ENCODE measurements at places on chromosomes 12 and 14.

GRCh38 chr12:43237238-43237879 is 314.6 kb downstream of the ADAMTS20 start:
- no peak for DNase-seq

DNA sequence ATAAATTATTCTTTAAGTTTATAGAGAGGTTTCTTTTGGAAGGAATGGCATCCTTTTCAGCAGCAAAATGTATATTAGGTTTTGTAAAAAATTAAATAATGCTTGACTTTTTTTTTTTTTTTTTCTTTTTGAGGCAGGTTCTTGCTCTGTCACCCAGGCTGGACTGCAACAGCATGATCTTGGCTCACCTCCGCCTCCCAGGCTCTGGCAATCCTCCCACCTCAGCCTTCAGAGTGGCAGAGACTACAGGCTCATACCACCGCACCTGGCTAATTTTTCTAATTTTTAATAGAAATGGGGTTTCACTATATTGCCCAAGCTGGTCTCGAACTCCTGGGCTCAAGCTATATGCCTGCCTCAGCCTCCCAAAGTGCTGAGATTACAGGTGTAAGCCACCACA is 89.0 kb downstream of the FLRT2 start:
- DNase-seq, result no peak

GRCh38 chr12:6963791-6964413 is 6.6 kb downstream of the PHB2 start:
- no peak for DNase-seq

DNA sequence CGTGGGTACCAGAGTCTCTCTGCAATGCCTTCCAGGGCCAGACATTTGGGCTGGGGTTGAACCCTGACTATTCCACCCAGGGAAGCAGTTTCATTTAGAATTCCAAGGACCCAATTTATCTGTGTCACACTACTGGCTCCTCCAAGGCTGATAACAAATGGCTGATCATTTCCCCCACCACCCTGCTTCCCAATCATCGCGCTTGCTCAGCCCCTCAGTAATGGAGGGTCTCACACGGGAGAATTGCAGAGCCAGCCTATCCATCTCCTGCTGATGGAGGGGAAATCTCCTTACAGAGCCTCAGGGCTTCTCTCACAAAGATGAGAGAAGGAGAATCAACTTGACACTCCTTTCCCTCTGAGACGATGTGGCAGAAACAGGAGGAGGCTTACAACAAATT is 78.4 kb upstream of the WSCD2 start:
- no peak for DNase-seq

DNA sequence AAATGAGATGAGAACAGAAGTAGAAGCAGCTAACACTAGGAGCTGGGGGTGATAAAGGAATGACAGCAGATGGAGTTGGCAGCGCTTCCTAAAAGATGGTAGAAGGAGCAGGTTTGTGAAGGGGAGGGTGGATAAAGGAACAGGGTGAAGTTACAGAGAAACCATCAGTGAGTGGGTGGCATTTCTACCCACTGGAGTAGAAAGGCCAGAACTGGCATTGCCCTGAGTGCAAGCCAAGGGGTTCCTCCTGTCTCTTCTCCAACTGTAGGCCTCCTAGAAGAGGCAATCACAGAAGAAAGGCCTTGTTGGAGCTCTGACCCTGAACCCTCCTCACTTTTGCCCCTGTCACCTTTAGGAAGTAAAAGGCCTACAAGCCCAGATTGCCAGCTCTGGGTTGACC is 2.2 kb downstream of the KRT18 start:
- DNase-seq, result no peak

DNA sequence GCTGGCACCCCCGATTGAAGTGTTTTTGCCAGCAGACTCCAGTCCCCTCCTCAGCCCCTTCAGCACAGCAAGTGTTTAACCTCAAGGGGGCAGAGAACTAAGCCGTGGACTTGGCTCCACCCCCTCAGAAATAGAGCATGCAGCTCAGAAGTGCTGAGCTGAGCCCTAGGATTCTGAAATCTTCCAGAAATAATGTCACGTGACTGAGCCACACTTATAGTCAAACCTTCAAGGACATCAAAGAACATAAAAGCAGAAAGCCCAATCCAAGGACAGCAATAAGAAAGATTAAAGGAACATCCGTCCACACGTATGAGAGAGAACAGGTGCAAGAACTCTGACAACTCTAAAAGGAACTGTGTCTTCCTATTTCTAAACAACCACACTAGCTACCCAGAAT is 317.7 kb upstream of the LRFN5 start:
- no peak for DNase-seq

DNA sequence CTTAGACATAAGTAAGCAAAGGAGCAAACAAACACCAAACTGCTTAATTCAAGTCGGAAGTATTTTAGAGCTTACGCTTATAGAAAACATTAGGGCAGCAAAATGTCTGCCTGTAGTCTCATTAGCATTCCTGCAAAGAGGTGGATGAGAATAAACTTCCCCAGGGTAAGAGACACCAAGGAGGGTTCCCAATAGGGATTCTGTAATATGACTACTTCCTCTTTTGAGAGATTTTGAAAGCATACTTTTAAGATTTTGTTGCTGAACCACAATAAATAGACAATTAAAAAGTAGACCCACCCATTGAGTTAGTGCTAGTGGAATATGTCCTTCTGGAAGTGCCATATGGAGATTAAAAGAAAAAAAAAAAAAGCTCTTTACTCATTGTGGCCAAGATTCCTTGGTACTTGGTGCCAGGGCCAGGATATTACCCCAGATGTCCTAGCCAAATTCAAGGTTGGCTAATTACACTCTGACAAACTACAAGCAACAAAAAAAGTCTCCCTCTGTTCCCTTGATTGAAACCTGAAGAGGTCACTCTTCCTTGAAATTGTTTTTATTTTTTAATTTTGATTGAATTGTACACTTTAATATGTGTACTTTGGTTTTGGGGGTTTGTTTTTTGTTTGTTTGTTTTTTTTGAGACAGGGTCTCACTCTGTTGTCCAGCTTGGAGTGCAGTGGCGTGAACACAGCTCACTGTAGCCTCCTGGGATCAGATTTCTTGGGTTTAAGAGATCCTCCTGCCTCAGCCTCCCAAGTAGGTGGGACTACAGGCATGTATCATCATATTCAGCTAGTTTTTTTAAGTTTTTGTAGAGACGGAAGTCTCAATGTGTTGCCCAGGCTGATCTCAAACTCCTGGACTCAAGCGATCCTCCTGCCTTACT is 8.7 kb downstream of the CLIP1 start:
- no peak for DNase-seq

DNA sequence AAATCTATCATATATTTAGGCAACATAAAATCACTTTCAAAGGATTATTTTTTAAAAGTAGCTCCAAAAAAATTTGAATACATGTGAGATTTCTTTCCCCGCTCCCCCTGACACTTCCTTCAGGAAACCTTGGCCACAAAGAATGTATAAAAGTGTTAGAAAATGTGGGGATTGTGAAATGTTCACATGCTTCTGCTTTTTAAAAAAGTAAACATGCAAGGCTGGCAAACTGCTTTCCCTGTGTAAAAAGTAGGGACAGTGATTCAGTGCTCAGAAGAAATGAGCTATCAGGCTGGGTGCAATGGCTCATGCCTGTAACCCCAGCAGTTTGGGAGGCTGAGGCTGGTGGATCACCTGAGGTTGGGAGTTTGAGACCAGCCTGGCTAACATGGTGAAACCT is 26.6 kb downstream of the MBIP start:
- no peak for DNase-seq

DNA sequence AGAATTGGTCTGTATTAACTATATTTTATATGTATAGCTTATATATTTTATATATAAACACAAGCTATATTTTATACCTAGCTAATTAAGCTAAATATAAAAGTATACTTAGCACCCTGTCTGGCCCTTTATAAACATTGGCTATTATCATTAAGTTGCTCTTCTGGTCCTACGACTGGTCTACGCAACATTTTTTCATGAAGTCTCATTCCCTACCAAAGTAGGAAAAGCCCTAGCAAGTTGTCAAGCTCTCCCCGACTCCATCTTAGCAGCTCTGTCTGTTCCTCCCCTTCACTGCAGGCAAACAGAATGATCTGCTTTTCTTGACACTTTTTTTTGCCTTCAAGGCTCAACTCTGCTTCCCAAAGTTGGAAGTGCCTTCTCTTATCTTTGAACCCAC is 36.7 kb upstream of the ELK3 start:
- DNase-seq, result no peak

GRCh38 chr12:29547151-29547632 is 49.7 kb upstream of the OVCH1 start:
- DNase-seq, result no peak

- DNase-seq, result no peak
These were observed 1.4 kb downstream of the SYT10 start for GRCh38 chr12:33438025-33438772.

- DNase-seq, result no peak
These were observed 105.1 kb downstream of the AKAP6 start for GRCh38 chr14:32434180-32434579.

DNA sequence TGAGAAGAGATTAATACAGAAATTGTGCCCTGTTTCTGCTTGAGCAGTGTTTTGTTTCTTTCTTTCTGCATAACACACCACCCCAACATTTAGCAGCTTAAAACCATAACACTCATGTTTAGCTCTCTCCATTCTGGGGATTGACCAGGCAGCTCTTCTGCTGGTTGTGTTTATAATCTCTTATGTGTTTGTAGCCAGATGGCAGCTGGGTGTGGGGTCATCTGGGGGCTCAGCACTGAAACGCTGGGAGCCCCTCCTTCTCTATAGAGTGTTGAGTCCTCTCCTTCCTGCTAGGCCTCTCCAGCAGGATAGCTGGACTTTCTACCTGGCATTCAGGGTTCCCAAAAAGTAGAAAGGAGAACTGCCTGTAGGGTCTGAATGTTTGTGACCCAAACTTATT is 270.6 kb downstream of the TTC8 start:
- no peak for DNase-seq

DNA sequence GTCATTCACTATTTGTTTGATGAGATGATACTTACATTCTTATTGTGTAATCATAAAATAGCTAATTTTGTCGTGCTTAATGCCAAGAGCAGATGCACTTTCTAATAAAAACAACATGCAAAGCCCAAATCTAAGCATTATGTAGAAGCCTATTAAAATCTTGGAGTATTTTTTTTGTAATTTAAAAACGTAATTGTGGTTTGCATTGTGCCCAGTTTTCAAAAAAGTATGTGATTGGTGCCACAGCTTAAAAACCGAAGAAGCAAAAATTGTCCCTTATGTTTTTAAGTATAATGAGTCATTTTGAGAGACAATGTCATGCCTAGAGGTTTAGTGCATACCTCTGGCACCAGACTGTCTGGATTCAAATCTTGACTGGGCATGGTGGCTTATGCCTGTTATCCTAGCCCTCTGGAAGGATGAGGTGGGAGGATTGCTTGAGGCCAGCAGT is 464.8 kb upstream of the RGS6 start:
- DNase-seq, result no peak

DNA sequence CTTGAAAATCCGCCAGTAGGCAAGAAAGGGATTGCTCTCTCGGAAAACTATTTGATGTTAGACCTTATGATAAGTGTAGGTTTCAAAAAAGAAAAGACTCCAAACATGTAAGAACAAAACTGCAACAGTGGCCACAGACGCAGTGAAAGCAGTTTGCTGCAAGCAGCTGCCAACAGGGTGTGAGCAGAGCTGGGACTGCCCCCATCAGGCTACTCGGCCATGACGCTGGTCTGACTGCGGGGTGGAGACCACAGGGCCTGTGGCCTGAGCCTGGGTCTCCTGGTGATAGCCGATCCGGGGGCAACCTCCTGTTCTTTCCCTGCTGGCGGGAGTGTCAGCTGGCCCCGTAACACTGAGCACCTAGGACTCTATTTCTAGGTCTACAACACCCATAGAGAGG is 63.2 kb downstream of the AMN start:
- no peak for DNase-seq

DNA sequence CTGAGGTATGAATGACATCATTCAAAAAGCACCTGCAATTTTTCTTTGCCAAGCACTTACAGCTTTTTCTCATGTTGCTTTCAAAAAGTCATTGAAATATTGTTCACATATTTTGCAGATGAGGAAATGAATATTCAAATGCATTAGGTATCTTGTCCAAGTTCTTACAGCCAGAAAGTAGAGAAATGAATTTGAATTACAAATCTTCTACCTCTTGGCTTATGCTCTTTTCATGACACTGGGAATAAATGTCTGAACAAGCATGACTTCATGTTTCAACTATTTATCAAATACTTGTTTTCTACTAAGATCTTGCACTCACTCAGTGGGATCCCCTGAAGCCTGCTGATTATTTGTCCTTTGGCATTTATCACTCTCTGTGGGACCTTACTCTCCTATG is 267.2 kb upstream of the BTG1 start:
- DNase-seq, result no peak

DNA sequence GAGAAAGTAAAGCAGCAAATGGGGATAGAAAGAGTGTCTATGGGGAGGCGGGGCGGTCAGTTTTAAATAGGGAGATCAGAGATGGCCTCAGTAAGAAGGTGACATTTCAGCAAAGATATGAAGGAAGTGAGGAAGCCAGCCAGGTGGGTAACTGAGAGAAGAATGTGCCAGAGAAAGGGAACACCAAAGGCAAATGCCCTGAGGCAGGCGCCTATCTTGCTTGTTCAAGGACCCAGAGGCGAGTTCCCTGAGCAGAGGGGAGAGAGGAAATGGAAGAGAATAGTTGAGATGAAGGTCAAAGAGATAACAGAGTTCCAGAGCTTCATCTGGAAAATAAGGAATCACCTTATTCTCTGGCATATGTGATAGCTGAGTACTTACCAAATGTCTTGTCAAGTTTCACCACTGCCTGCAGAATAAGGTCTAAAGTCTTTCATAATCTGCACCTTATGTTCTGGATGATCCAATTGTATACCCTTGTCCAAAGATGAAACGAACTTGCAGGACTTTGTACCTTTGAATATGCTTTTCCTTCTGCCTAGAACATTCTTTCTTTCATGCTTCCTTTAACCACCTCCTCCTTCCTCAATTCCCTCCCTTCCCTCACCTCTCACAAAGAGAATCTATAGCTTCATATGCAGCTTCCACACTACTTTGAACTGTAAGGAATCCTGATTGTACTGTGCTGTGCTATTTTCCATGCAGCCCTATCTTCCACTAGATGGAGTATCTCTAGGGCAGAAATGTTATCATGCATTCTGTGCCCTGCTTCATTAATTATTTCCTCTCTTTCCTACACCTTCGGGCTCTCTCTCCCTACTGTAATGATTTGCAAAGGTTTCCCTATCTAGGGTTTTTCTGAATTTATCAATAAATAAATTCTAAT is 38.5 kb downstream of the GNPTAB start:
- DNase-seq, result no peak

- no peak for DNase-seq
These were observed 134.0 kb downstream of the TMEM117 start for GRCh38 chr12:43969882-43970281.

Data from NCI-H1417 treated with DMSO at 0.1 percent for 48 hours (cell line).